Muscle of back (tissue), 13 donors: ENCODE measurements at places on chromosomes 13 and 19. TPM values are rescaled to one million over a fixed set of nuclear protein-coding genes. Genes with fewer than 3 reads are reported as not detected.
A peak's percentile ranks its signal among the peaks of the same experiment; 100 is the strongest.

DNA sequence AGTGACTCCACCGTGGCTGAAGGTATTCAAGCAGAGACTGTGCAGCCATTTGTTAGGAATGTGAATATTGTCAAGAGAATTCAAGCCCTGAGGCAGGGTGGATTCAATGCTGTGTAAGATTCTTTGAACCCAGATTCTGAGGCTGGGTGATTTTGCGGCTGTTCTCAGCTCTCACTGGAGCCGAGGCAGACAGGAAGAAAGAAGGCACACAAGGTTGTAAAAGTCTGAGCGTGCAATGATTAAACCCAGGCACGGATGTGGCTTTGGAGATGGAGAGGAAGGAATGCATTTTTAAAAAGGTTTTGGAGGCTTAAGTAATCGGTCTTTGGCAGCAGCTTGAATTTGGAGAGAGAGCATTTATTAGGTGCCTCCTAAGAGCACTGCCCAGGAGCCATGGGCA, 187.9 kb downstream of the KATNAL1 start:
- peak; percentile 49 for DNase-seq

Gene FLT3LG
- 2.8 TPM for polyA plus RNA-seq

Gene USHBP1
- 4.0 TPM for polyA plus RNA-seq

DNA sequence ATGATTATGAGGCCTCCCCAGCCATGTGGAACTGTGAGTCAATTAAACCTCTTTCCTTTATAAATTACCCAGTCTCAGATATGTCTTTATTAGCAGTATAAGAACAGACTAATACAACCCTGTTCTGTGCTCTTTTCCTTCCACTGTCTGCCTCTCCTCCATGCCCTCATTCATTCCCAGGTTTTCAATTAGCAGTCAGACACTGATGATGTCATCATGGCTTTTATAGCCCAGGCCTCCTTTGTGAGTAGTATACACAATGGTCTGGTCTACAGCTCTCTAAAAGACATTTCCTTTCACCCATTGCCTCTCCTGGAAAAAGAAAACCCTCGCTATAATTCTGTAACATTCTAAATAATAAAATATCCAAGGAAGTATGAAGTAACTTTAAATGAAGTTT, 25.5 kb downstream of the FGF14 start:
- no peak for DNase-seq

Gene PGLYRP2
- not detected for polyA plus RNA-seq

DNA sequence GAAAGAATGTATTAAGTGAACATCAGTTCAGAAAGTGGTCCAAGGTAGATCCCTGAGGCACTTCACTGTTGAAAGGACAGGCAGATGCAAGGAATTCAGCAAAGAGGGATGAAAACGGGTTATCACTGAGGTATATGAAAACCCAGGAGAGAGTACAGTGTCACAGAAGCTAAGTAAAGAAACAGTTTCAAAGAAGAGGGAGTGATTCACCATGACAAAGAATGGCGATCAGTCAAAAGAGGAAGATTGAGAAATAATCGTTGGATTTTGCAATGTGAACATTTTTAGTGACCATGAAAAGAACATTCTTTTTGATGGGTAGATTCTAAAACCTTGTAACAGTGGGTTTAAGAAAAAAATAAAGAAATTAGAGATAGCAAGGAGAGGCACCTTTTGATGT, 99.3 kb downstream of the EPSTI1 start:
- no peak for DNase-seq

DNA sequence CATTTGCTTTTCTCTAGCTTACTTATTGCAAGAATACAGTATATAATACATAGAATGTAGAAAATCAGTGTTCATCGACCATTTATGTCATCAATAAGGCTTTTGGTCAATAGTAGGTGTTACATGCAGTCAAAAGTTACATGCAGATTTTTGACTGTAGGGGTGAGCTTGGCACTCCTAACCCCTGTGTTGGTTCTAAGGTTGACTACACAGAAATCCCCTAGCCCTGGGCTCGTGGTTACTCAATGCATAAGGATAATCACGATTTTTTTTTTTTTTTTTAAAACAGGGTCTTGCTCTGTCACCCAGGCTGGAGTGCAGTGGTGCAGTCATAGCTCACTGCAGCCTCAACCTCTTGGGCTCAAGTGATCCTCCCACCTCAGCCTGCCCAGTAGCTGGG, 4.0 kb upstream of the NWD1 start:
- no peak for DNase-seq

DNA sequence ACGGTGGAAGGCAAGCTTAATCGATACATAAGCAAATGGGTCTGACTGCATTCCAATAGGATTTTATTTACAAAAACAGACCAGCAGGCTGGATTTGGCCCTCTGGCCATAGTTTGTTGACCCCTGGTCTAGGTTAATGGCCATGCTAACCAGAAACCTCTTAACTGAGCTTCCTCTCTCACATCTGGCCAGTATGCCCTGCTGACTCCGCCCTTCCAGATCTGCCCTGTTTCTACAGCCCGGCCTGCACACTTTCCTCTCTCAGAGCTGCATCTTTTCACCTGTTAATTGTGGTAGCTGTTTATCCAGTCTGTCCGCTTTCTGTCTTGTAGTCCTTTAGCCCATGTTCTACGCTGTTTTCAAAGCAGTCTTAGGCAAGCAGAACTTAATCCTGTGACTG, 25.6 kb downstream of the EDNRB start:
- no peak for DNase-seq

DNA sequence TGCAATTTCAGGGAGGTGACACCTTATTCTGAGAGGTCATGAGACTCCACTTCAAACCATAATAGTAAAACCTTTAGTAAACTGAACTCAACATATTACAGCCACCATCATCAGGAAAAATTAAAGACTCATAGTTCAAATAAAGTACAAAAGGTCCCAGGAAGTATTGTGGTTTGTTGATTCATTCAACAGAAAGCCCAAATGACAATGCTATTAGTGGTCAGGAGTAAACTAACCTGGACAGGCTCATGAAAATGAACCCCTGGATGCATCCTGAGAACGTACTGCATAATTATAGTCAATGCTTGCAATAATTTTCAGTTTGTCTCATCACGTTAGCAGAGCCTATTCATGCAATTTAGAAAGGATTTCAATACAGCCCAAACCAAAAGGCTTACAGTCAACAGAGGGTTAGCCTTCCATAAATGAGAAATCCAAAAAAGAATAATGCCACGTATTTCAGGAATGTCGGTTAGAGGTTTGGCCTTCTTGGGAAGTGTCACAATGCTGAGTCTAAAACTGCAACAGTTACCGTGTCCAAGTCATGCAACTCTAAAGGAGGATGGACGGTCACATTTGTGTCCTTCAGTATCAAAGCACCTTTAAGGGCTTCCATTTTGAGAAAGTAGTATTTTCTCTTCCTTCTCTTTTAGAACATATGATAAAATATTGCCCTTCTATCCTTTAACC, 280.8 kb downstream of the ABCC4 start:
- DNase-seq, result no peak

DNA sequence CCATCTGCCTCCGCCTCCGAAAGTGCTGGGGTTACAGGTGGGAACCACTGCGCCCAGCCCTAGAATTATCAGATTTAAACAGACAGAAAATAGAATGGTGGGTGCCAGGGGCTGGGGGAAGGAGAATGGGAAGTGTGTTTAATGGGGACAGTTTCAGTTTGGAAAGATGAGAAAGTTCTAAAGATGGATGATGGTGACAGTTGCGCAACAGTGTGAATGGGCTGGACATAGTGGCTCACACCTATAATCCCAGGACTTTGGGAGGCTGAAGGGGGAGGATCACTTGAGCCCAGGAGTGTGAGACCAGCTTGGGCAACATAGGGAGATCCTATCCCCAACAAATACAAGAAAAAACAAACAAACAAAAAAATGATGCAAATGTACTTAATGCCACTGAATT, 15.9 kb downstream of the KANK2 start:
- no peak for DNase-seq

- no peak for DNase-seq
Measured at GRCh38 chr13:22846551-22846950, 334.2 kb upstream of the SGCG start.

DNA sequence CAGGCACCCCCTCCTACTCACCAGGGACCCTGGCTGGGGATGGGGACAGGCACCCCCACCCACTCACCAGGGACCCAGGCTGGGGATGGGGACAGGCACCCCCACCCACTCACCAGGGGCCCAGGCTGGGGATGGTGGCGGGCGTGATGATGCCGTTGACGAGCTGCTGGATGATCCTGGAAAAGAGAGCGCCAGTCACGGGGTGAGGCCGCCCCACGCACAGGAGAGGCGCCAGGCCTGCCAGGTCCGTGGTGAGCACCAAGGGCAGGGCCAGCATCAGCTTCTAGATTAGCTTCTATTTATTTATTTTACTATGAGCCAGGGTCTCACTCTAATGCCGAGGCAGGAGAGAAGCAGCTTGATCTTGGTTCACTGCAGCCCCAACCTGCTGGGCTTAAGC, 10.4 kb downstream of the FGF22 start:
- no peak for DNase-seq
